ENCODE measurements at places on chromosomes 5 and 9. TPM values are rescaled to one million over a fixed set of nuclear protein-coding genes. Genes with fewer than 3 reads are reported as not detected.

Gene FOXI1
- total RNA-seq: not detected

Gene IL5
- not detected for total RNA-seq

Gene MEF2C
- total RNA-seq: 0.60 TPM

Gene AMBP
- not detected for total RNA-seq

Gene MCCC2
- total RNA-seq: 37.1 TPM

- no peak for DNase-seq
These were observed 284.4 kb downstream of the DNAH5 start for GRCh38 chr5:13660072-13660471.

DNA sequence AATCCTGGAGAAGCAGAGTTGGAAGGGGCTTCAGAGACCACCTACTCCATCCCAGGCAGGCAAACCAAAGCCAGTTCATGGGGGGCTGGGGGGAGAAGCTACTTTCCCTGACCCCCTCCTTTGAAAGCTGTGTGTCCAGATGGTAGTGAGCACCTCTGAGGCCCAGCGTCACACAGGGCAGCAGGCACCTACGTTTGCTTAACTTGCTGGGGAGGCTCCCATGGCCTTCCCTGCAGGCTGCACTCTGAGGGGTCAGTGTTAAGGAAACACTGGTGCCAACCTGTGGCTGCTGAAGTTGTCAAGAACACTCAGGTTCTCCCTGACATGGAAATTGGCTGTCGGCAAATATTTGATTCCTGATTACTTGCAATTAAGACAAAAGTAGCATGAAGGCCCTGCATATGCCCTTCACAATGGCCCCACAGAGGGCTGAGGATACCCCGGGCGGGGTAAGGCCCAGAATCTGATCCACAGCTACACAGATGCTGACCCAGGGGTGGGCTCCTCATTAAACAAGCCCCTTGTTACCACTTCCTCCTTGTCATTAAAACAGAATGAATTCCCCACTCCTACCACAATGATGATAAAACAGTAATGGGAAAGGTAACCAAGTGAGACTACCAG lies 208.5 kb downstream of the FSTL4 start:
- no peak for DNase-seq

GRCh38 chr5:80920333-80920732 lies 39.8 kb upstream of the RASGRF2 start:
- DNase-seq: no peak

GRCh38 chr9:10232352-10232930 lies 380.4 kb downstream of the PTPRD start:
- DNase-seq: no peak

Data from activated naive CD8-positive, alpha-beta T cell treated with anti-CD3 and anti-CD28 coated beads, Interleukin-2, amount 10 ng/mL, durations not matched to agents 7 days and 5 days (primary cell).